ENCODE measurements at places on chromosomes 11 and 22.

DNA sequence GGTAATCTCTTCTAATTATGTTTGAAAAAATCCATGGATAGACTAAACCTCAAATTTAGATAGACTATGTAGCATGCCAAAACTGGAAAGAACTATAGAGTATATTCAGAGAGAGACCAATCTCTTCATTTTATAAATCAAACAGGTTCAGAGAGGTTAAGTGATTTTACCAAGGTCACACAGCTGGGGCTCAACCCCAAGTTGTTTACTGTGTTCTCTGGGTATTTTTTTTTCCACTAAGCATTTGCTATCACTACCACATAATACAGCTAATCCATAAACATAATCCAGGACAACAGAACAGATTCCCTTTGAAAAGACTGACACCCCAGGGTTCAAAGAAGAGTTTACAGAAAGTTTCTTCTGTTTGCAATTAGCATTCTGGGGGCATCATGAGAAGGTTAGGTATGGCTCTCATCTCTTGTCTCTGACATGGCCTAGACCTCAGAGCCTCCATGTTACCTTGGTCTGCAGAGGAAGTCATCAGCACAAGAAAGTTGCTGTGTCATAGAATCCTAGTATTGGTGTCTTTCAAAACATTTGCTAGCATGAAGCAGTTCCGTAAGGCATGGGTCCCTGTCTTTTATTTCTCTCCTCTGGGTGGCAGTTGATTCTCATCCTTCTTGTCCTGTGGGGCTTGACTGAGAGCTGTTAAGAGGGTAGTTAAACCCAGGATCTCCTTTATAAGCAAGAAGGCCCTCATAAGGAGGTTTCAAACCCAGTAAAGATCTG, 94.5 kb upstream of the HSD17B12 start:
- DNase-seq: no peak

GRCh38 chr11:77127235-77127911, 673 bp upstream of the MYO7A start:
- DNase-seq: peak; percentile 28

- DNase-seq: no peak
Measured at GRCh38 chr11:35518766-35519165, 6.7 kb downstream of the PAMR1 start.

DNA sequence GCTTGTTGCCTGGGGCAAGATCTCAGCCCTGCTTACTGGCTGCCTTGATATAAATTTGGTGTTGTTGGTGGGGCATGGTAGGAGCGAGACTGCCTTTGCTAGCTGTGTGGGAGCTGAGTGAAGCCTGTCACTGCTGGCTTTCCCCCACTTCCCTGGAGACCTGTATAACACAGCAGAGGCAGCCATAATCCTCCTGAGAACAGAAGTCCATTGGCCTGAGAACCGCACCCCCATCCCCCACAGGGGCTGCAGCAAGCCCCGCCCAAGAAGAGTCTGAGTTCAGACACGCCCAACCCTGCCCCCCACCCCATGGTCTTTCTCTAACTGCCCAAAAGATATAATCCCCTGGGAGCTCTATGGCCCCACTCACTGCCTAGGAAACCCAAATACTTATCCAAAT, 39.2 kb upstream of the ARHGAP42 start:
- DNase-seq: no peak

GRCh38 chr11:116061322-116061721, 557.1 kb upstream of the CADM1 start:
- no peak for DNase-seq
